Stimulated activated CD8-positive, alpha-beta memory T cell treated with anti-CD3 and anti-CD28 coated beads, Interleukin-4, amount 100 ng/mL, for 1 hour (primary cell): ENCODE measurements at places on chromosomes 2 and 18.

- DNase-seq: no peak
Measured at GRCh38 chr2:54665436-54665856, 58.0 kb upstream of the EML6 start.

- DNase-seq: no peak
Measured at GRCh38 chr2:33363325-33364298, 112.8 kb upstream of the RASGRP3 start.

DNA sequence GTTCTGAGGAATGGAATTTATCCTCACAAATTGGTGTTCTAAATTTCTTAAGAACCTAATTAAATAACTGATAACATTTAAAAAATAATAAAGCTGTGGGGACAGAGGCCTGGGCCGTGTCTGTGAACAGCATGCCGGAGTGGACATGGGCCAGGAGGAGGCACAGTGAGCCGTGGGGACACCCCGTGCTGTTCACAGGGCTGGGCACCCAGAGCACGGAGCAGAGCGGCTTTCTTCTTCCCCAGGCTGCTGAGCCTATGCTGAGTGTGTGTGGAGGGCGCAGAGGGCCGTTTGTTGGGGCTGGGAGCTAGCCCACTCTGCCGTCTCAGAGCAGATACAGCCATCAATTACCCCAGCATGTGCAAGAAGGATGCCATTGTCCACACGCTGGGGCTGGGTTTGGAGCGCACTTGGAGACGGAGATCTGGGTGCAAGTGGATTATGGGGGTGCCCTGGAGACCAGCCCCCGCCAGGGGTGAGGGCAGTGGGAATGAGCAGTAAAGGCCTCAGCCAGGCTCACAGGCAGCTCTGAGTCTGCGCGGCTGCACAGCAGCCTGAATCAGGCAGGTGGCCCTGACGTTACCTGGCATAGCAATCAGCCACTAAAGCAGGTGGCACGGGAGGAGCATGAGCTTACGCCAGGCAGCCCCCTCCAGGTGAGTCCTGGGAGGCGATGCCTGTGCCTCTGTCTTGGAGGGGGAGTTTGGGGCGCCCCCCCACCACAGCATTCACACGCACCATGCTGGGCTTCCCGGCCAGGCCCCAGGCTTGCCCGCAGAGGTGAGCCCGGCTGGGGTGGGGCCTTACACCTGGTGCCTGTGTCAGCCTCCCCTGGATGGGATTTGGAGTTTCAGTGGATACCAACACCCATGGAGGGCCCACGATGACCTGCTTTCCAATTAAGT is 52.1 kb upstream of the SLC66A3 start:
- no peak for DNase-seq

GRCh38 chr2:190891889-190892288 is 11.3 kb downstream of the GLS start:
- DNase-seq: no peak

GRCh38 chr2:36820942-36821605 is 124.6 kb downstream of the VIT start:
- DNase-seq: no peak

- no peak for DNase-seq
Measured at GRCh38 chr2:189076572-189076971, 102.4 kb downstream of the COL3A1 start.

GRCh38 chr2:18123577-18123976 is 245.1 kb downstream of the KCNS3 start:
- no peak for DNase-seq

DNA sequence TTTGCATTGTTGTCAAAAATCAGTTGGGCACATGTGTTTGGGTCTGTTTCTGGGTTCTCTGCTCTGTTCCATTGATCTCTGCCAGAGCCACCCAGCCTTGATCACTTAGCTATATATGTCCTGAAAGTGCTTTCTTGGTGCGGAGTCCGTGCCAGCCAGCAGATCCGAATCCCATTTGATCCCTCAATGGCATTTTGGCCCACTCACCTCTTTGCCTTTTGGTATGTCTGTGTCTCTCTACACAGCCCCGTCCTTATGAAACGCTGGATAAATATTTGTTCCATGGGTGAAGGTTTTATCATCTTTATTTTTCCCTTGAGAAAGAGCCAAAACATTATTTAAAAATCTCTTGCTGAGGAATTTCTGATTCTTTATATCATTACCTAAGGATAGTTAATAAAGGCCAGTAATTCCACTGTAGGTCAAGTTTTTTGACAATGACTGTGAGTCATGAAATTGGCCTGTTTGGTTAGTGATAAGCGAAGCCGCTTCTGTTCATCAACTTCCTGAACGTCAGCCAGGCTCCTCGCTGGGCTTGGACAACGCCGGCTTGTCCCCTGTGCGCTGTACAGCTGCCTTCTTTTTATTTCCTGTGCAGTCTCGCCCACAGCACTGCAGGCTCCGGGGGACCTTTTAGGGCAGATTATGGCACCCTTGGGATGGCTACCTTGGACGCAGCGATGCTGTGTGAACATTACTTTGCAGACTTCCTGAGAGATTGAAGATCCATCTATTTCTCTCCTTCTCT is 24.9 kb downstream of the MTCL1 start:
- DNase-seq: no peak

DNA sequence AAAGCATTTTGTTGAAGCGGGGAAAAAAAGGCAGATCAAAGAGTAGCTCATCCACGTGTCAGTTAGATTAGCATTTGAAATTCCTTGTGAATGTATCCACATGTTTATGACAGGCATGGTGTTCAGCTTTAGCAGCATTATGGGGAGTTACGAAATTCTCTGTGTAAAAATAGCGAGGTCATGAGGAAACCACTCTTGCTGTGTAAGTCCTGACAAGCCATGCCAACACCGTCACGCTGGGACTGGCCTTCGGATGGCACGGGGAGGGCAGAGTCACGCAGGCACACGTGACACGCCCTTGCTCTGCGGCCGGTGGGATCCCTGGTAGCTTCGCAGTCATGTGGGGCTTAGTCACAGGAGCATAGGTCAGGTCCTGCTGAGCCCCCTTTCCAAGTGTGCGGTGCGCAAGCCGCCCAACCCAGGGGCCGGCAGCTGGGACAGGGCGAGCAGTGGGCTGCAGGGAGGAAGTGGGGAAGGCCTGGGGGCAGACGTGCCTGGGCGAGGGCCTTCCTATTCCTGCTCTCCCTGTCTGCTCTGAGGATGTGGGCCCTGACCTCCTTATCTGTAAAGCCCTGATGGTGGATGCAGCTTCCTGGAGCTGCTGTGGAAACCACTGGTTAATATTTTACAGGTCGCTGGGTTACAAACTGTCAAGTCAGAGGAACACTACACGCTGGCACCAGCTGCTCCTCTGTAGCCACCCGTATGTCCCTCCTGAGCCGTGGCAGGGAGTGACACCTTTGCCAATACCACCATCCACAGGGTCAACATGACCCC is 18.0 kb downstream of the MBP start:
- no peak for DNase-seq

GRCh38 chr2:68839260-68839833 is 31.9 kb downstream of the BMP10 start:
- DNase-seq: no peak

- DNase-seq: no peak
Measured at GRCh38 chr18:23330423-23330822, 122.7 kb upstream of the RIOK3 start.

GRCh38 chr2:205496772-205497171 is 185.5 kb upstream of the NRP2 start:
- DNase-seq: no peak

- DNase-seq: no peak
Measured at GRCh38 chr2:102707796-102708695, 53.8 kb upstream of the TMEM182 start.

GRCh38 chr2:225274751-225275150 is 124.8 kb upstream of the NYAP2 start:
- DNase-seq: no peak

- no peak for DNase-seq
Measured at GRCh38 chr2:123993728-123994323, 31.3 kb upstream of the CNTNAP5 start.

DNA sequence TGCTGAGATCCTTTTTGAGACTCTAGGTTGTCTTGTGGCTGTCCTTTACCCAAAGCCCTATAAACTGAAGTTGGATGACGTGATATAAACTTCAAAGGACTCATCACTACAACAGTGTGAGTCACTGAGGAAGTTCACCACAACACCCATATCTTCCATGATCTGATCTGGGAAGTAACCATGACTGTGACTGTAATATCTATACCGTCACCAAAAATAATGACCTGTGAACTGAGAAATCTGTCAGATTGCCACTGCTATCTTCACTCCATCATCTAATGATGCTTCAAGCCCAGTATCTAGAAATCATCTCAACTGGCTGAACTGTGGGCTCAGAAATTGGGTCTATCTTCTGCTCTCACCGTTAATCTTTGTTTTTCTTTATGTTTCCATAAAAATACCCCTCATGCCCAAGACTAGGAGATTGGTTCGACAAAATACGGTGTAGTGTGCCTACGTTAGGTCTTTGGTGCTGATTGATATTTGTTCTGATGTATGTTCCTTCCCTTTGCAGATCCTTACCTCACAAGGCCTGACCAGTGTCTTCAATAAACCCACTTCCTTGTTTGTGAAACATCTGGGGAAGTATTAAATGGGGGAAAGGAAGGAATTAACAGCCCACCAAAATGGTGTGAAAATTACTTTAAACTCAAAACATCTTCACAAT is 78.2 kb downstream of the MYL12B start:
- DNase-seq: no peak

DNA sequence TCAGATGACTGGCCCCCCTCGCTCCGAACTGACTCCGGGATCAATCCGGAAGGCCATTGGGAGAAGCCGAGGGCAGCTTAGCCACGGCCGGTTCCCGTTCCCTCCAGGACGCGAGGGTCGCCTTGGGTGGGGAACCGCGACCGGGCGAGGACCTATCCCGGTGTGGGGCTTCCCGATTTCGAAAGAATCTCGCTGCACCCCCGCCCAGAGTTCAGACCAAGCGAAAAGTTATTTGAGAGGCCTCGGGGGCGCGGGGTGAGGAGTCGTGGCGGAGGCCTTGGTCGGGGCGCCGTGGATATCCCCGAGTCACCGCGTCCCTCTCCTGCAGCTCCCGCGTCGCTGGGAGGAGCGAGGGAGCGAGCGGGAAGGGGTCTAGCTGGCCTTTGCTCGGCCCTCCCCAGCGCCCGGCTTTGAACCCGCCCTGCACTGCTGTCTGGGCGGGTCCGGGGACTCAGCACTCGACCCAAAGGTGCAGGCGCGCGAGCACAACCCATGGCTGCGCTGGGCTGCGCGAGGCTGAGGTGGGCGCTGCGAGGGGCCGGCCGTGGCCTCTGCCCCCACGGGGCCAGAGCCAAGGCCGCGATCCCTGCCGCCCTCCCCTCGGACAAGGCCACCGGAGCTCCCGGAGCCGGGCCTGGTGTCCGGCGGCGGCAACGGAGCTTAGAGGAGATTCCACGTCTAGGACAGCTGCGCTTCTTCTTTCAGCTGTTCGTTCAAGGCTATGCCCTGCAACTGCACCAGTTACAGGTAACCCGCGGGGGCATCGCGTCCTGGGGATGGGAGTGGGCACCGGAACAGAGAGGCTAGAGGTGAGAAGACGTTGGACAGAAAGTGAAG is at the start of gene CYP27A1:
TSS of gene CYP27A1 (plus strand) at position 457 of the 837 bp plus-strand sequence. CDS start at position 493, 36 bp downstream.
- DNase-seq: no peak
